Activated T-cell treated with anti-CD3 and anti-CD28 coated beads for 24 hours (primary cell): ENCODE measurements at places on chromosomes 1 and 21.
A peak's percentile ranks its signal among the peaks of the same experiment; 100 is the strongest.

DNA sequence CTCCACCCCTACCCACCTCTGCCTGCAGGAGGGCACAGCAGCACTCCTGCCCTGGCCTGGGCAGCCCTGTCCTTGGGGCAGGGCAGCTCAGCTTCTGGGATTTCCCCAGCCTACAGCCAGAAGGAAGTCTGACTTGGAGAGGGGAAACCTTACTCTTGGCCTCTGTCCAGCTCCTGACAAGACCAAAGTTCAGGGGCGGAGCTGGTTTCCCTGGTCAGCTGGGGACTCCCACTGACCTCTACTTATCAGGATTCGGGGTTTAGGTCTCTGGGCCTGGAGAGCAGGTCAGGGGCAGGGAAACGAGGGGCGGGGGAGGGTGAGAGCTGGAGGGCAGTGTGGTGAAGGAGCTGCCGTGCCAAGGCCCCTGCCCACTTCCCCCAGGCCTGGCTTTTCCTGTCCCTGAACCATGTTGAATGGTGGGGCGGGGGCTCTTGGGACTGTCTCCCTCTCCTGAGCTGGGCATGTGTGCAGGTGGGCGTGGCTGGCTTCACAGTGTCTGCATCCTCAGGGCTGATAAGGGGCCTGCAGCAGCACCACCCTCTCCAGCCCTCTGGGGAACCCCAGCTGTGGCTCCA lies 16.8 kb upstream of the ETV3 start:
- DNase-seq, result no peak

- DNase-seq, result no peak
Observed at GRCh38 chr1:219712506-219712905, 99.6 kb upstream of the ZC3H11B start.

DNA sequence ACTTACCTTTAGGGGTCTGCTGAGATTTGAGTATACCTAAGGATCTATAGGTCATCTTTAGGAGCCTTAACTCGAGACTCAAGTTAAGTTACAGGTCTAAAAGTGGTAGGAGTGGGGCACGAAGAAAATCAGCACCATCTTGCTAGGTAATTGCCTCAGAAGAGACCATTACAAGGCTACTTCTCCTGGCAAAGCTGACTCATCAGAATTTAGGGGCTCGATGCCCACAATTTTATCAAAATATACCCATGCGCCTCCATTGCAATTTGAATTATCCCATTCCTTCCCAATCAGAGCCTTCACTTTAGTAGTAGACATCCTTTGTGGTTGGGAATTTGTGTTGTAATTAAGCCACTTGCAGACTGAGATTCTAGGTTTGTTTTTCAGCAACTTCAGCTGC lies 1994.3 kb downstream of the MRPL39 start:
- no peak for DNase-seq

GRCh38 chr1:1217621-1218523 lies 3.9 kb upstream of the TNFRSF4 start:
- DNase-seq, result peak; percentile 40

DNA sequence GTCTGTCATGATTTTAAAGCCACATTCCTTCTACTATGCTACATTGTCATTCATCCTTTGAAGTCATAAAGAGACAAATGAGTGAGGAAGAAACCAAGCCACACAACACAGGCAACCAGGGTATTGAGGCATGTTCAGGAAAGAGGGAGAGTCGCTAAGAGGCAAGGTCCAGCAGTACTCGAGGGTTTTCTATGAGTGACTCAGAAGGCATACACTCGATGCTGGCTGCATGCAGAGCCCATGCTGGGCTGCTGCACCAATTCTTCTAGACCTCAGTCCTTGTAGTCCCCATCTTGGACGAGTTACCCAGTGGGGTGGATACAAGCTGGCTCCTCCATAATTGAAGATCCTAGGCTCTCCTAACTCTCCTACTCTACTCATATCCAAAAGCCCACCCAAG lies 57.6 kb downstream of the OLFML2B start:
- DNase-seq, result no peak

DNA sequence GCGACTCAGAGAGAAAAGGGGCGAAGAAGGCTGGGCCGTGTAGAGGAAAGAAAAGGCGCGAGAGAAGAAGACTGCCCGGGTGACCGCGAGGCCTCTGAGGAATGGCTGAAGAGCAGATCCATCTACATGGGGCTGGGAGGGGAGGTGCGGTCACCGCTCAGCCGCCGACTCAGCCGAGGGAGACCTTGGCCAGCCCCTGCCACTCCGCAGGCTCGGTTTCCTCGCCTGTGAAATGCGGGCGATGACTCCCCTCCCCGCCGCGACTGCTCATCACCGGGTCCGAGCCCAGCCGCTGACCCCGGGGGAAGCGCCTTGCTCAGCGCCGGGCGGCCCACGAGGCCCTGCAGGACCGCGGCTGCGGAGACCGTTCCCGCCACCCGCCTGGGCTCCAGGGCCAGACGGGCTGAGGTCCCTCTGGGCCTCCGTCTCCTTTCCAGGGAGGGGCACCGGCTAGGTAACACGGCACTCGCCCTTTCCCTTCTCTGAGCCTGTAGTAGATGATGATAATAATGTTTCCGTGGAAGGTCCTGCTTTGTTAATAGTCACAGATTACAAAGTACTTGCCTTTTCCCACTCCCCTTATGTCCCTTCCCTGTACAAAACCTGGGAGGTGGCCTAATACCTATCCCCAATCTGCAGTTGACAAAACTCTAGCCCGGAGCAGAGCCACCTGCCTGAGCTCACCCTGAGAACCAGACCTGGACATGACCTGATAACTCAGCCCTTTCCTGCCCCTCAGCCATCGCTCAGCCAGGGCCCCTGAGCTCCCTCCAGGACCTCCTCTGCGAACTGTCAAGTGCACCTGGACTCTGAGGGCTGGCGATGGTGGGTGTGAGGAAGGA lies 1.6 kb upstream of the BSND start:
- no peak for DNase-seq

DNA sequence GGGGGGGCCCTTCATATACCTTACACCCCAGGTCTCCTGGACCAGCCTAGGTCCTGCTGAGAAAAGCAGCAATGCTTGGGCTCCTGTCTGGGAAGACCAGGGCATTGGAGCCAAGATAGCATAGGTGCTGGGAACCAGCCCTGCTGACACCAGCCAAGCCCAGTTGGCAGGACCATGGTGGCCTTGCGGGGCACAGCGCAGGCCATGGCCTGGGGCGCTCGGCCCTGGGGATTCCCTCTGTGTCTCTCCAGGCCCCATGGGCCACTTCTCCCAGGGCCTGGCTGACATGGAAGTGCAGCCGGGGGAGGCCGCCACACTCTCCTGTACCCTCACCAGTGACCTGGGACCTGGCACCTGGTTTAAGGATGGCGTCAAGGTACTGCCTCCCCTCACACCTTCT lies 23.3 kb downstream of the IGFN1 start:
- DNase-seq, result no peak

DNA sequence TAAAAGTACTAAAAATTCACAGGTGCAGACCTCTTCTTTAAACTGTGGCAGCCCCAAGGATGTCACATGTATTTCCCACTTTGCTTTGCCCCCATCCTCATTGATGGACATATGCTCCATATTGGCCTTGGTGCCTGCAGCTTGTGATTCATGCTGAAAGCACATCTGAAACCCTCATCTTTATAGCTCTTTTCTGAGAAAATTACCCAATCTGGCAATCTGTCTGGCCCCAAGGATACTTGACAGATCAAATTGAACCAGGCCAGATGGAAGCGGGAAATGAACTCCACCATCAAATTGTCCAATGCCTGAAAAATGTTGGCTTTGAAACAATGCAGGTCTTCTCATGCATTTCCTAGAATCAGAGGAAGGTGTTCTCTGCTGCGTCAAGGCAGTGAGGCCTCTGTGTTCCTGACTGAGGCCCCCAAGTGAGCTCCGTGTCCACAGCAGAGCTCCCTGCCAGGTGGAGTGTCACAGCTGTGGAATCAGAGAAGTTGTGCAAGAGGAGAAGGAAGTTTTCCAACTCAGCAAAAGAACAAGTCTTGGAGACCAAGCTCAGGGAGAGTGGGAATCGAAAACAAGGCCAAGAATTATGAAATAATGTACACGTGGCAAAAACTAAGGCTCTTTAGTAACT lies 323.7 kb downstream of the PLPP3 start:
- no peak for DNase-seq

- no peak for DNase-seq
Observed at GRCh38 chr1:59322814-59323213, 25.9 kb downstream of the FGGY start.

- DNase-seq, result no peak
Observed at GRCh38 chr1:215181518-215181917, 99.0 kb downstream of the KCNK2 start.

DNA sequence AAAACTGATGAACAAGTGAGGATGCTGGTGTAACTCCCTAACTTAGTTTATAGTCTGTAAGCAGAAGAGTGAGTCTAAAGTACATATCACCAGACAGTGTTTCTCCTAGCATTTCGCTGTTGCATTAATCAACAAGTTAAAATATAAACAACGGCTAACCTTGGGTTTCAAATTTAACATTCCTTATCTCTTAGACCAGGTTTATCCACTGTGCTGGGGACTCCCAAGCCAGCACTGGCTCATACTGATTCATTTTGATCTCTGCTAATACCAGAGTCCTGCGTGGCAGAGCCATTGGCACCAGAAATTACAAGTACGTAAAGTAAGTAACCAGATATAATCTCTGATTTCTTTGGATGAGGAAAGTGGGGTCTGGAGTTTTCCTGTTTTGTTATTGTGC lies at the start of gene FMO1:
Gene FMO1, plus strand, starts transcription at position 193 of the 400 bp plus-strand sequence. CDS start 9,594 bp downstream, outside the sequence.
- no peak for DNase-seq

DNA sequence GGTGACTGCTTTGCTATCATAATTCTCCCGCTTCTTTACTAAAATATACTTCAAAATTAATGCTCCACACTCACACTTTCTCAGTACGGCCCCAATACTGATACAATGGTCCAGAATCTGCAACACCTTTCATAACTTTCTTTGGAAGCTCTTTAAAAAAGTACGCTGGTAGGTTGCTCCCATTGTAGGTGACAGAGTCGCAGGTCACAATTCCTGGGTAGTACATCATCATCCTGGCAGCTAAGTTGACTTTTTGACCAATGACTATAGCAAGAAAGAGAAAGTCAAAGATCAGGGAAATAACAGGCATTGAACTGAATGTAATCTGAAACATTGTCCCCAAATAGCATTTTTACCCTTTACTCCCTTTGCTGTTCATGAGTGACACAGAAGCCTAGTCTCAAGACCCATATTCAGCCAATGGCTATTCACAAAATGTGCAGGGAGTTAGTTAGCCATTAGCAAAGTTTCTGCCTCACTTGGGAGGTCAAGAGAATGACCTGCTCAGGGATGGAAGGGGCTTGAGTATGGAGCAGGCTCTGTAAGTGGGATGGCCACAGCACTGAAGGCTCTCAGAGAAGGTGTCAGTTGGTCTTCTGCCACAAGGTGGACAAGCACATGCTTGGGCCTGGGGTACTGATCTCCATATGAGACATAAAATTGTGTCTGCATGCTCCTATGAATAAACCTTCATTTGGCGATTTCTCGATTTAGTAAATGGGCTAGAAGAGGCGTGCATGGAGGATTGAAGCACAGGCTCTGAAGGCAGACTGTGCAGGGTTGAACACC lies 35.4 kb downstream of the ADCY10 start:
- no peak for DNase-seq

DNA sequence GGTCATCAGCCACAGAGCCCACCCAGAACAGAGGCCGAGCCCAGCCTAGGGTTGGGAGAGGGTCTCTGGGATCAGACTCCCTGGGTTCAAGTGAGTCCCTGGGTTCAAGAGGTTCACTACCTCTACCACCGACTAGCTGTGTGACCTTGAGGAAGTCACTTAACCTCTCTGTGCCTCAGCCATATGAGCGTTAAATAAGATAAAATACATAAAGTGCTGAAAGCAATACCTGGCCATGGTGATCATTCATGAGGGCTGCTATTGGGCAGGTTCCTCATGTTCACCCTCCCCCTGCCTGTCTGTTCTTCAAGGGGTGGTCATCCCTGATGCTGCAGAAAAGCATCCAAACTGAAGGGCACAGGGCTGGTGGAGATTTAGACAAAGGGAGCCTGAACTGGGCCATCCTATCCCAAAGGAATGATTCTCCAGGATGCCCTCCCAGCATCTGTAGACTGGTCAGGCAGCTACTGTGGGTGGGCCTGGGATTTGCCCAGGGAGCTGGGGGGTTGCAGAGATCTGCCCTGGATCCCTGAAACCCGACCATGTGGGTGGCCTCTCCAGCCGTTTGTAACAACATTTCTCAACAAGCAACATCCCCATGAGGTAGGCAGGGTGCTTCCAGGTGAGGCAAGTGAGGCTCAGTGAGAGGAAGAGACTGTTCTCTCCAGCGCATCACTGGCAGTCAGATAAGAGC lies 196.6 kb downstream of the MATN1 start:
- DNase-seq, result no peak

GRCh38 chr1:51623025-51623424 lies 6.1 kb downstream of the OSBPL9 start:
- no peak for DNase-seq

- no peak for DNase-seq
Observed at GRCh38 chr1:201459775-201460174, 9.2 kb downstream of the PHLDA3 start.

- no peak for DNase-seq
Observed at GRCh38 chr21:45888386-45889009, 93.1 kb upstream of the COL6A1 start.

DNA sequence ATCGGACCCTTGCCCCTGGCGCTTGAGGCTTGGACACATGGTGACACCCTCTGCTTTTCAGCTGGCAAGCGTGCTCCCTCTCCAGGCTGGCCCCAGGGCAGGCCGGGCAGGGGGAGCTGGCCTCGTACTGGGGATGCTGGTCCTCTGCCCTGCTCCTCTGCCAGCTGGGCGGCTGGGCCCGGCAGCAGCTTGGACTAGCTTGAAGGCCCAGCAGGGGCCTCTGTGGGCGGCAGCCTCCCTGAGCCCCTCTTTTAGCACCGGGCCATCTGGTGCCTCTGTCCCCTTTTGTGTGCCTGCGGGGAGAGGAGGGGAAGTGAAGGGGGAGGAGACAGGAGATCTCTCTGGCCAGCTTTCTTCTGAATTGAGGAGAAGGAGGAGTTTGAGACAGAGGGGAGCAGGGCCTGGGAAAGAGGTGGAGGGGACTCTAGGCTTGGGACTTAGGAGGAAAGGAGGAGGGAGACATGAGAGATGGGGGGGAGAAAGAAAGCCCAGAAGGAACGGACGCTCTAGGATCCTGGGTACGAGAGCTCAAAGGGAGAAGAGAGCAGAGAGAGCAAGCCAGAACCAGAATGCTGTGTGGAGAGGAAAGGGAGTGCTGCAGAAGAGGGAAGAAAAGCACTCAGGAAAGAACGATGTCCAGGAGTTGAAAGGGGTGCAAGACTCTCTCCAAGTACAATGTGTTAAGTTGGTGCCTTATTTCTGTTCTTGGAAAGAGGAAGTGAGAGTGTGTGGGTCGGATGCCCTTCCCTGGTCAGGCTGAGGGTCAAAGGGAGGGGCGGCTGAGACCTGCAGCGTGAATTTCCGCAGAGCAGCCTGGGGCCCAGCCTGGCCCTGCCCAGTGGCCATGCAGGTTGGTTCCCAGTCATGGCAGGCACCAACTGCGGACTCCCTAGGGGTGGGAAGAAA lies 40.3 kb downstream of the IER5 start:
- no peak for DNase-seq

DNA sequence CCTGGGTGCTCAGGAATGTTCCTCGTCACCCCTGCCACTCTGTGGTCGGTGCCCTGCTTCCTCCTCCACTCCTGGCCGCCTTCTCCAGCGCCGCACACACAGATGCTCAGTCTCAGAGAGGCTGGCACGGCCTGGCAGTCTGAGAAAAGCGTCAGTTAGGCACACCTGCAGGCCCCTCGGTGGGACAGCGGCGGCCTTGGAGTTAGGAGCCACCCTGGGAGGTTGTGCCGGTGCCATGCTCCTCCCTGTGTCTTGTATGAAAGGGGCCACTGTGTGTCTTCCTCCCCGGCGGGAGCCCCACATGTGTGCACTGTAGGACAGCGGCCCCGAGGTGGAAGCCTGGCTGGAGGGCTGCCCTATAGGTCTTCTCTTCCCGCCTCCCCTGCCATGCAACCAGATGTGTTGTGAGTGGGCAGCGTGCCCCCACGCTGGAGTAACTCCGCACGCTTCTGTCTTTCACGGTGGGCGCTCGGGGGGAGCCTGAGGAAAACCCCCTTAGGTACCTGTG lies 145.2 kb downstream of the PGBD5 start:
- no peak for DNase-seq
